ENCODE measurements at places on chromosomes 13 and 19.

DNA sequence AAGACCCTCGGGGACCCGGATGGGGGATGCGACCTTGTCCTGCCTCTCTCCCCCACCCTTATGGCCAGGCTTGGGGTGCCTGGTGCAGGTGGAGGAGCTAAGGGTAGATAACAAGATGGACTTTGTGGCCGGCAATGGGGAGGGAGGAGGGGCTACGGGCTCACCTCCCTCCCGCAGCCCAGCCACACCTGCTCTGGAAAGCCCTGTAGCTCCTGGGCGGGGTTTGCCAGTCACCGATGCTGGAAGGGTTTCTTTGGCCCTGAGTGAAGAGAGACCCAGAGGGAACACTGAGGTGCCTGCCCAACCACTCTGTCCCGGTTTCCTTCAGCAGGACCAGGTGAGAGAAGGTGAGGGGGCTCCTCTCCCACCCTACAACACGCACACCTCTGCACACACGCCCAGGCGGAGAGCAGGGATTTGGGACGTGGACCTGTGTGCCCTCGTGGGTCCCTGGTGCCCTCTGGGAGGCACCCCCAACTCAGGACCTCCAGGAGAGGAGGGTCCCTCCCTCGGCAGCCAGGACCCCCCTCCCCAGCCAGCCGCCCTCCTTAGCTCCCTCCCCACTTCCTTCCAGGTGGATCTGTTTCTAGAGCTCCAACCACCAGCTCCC is at the start of gene FUT2:
Gene FUT2, plus strand, starts transcription at position 229 of the 610 bp plus-strand sequence. CDS start 6,986 bp downstream, outside the sequence.
- DNase-seq: peak; percentile 54

DNA sequence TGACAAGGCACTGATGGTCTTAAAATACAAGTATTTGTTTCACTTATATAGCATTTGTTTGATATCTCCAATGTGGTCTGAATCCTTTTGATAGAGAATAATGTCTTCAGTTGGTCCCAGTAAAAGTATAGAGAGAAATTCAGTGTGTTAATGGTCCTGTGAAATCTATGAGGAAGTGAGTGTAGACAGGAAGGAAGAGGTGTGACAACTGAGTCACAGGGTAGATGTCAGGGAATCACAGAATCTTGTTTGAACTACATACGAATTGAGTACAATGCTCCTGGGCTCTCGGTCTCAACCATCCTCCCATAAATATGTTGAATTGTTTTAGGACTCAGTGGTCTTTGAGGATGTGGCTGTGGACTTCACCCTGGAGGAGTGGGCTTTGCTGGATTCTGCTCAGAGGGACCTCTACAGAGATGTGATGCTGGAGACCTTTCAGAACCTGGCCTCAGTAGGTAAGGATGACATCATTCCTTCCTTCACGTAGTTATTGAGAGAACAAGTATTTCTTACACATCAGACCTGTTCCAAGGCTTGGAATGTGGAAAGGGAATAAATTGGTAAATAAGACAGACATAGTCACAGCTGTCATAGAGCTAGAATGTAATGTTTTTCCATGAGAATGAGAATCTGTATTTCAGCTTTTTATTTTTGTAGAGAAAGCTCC is 9.1 kb downstream of the ZNF555 start:
- no peak for DNase-seq

GRCh38 chr13:35471706-35472322 is 4.7 kb downstream of the MAB21L1 start:
- DNase-seq: no peak

DNA sequence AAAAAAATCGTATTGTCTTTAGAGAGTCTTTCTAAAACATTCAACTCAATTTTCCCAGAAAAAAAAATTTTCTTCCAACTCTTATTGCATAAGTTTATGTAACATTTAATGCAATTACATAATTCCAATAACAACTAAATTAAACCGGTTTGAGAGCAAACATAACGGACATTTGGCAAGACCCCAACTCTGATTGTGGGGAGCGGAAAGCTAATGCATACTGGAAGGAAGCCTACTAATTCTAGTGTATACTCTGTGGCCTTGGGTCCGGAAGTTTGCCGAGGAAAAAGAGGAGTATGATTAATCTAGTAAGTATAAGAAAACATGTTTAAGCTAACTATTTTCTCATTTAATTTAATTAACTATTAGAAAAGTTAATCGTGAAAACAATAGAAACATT is 21.3 kb upstream of the MIR17HG start:
- DNase-seq: no peak

DNA sequence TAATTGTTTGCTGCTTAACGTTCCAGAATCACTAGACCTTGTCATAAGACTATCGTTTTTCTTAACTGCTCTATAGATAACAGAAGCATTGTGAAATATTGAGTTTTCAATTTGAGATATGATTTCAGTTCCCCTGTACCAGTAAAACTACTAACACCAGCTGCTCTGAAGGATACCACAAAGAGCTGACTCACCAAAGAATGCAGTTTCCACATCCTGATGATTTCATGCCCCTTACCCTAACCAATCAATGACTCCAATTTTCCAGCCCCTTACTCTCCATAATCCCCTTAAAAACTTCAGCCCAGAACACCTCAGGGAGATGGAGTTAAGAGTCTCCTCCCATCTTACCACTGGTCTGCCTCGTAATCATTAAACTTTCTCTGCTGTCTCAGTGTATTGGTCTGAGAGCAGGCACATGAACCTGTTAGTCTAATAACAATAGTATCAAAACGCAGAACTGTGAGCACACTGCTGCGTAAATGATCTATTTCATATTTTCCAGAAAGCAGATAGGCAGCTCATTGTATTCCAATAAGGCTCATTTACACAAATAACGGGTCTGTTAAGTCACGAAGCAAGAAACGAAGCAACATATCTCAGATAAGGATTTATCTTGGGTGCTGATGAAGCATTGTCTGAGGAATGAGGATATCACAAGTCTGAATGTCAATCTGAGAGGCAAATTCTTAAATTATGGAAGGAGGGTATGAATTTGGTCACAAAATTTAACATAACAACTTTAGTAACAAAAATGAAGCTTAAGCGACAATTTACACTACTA is 14.1 kb upstream of the CCNA1 start:
- no peak for DNase-seq

GRCh38 chr13:30965380-30965779 is 32.9 kb downstream of the TEX26 start:
- no peak for DNase-seq

GRCh38 chr19:8615813-8616596 is 5.5 kb upstream of the ADAMTS10 start:
- DNase-seq: no peak

DNA sequence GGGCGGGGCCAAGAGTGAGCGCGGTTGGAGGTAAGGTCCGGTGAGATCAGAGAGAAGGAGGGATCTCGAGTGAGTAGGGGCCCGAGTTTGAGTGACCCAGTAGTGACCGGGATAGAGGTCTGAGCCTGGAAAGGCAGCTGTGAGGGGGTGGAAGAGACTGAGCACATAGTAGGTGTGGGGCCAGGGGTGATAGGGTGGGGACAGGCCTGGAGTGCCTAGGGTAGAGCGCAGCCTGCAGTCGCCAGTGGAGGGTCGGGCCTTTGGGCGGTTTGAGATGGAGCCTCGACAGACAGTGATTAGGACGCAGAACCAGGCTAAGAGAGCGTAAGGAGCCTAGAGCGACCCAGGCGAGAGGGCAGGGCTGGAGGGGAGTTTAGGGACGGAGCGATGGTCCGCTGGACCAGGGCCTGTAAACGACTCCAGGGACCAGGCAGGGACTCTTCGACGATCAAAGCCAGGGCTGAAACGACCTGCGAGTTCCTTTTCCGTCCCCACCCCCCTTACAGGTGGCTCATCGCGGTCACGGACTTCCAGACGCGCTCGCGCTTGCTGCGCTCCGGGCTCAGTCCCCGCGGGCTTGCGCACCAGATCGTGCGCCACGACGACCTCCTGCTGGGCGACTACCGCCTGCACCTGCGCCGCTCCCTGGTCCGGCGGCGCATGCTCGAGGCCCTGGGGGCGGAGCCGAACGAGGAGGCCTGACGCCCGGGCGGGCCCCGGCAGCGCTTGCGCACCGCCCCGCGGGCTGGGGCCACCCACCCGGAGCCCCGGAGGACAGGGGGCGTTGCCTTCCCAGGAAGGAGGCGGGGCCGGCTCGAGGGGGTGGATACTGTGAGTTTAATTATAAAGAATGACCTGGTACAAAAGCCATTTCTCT is 9.4 kb downstream of the C19orf81 start:
- no peak for DNase-seq

DNA sequence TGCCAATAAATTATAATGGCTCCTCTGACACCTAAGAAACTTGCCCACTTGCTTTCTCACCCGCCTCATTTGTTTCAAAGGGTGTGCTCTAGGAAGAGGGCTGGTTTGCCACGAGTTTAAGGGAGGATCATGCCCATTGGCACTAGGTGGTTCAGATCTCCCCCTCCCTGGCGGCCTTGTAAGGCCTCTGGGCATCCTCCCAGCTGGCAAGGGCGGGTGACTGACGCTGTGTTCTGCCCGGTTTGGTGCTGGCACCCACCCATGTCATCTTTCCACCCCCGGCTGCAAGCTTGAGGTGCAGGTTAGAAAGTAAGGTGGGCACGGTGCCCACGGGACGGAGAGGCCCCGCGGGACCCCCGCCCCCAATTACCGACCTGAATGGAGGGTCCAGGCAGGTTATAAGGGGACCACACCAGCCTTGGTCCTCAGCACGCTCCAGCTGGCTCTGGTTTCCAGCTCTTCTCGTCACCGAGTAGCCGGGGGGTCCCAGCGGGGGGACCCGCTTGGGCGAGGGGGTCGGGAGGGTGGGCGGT is 90.4 kb downstream of the PTPRS start:
- no peak for DNase-seq

GRCh38 chr13:66477816-66478215 is 752.3 kb downstream of the PCDH9 start:
- no peak for DNase-seq

DNA sequence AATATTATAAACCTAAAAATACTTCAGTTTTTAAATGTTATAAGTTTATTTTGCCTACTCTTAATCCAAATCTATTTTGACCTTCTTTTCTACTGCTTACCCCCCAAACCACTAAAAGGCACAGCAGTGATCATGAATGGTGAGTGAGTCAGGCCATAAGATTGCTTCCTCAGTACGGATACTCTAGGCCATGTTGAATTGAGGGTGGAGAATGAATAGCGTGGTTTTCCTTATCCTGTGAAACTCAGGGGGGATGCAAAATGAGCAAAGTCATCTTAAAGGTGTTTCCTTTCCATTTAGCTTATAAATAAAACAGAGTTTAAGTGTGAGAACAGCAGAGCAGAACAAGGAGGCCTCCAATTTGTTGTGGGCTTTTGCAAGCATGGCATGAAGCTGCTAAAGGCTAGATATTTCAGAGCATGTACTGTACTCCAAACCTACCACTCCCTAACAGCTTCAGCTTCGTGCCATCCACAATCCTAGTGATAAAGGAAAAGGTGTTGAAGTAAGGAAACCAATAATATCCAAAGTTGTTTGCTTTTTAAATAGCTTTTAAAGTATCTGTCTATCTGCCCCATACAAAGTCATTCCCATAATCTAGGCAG is 25.0 kb downstream of the SERPINE3 start:
- DNase-seq: no peak

GRCh38 chr19:28465371-28466086 is 747.4 kb downstream of the UQCRFS1 start:
- no peak for DNase-seq

DNA sequence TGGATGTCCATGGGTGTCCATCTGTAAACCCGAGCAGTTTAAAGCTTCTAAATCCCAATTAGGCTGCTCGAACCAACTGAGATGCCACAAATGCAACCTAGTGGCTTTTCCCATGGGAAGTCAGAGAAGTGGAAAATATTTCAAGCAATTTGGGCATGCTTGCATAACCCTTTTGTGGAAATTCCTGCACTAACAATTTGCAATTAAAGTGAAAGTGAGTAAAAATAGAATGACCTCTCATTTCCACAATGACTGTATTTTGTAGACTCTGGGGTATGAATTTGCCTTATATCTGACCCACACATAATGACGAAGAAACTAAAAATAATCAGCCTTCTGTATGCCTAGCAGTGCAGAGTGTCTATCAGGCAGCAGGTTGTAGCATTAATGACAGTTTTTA is 91.8 kb upstream of the TSC22D1 start:
- no peak for DNase-seq

- no peak for DNase-seq
Observed at GRCh38 chr19:15437355-15438123, 12.2 kb downstream of the WIZ start.

GRCh38 chr19:6020166-6020882 is 42.4 kb upstream of the RANBP3 start:
- DNase-seq: no peak

- DNase-seq: no peak
Observed at GRCh38 chr19:16589917-16590316, 17.7 kb upstream of the SLC35E1 start.
